ENCODE measurements at places on chromosomes 4 and X.

GRCh38 chrX:489820-490219, 103.1 kb upstream of the PPP2R3B start:
- DNase-seq = no peak

DNA sequence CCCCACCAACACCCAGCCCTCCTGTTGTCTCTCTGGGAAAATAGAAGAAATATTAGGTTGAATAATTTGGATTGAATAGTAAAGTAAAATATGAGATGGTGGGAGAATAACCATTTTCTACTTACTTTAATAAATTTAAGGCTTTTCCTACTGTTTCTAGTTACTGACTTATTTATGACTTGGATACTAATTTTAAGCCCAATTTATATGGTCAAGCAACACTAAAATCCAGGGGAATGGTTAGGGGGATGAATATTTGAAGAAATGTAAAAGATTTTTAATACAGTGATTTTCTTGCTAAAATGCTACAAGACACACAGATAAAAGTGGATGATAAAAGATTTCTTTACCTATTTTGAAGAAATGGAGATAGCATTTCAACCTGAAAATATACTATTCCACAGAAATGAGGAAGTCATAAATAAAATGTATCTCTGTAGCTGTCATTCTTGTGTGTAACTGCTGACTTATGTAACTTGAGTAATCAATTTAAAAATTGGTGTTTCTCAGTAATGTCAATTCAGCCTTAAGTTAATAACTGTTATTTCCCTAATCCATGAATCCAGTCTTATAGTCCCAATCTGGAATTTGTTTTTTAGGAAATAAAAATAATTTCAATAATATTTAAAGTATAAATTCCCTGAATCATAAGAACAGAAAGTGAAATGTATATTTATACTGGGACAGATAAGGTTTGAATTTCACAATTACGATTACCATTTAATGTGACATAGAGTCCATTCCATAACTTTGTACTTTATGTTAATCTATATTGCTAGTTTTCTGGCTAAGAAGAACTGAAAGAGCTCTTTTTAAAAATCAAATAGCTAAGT, 24.3 kb upstream of the IL2 start:
- DNase-seq = no peak

DNA sequence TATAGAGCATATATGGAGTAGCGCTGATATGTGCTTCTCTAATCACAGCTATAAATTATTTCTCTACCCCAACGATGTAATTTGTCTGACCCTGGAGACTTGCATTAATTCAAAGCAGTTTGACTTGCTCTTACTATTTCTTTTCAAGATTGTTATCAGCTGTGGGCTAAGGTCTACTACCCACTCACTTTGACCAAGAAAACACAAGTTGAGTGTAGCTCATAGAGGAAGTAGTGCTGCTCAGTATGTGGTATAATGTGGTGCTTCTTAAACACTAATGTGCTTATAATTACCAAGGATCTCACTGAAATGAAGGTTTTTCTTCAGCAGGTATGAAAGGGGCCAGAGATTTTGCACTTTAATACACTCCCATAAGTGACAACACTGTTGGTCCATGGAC, 70.1 kb downstream of the INPP4B start:
- no peak for DNase-seq

- DNase-seq = no peak
Observed at GRCh38 chr4:110361921-110362320, 114.0 kb upstream of the ENPEP start.

GRCh38 chr4:128658214-128658631, 151.3 kb upstream of the JADE1 start:
- no peak for DNase-seq

GRCh38 chr4:160373911-160374310, 1271.0 kb downstream of the RAPGEF2 start:
- no peak for DNase-seq

- no peak for DNase-seq
Observed at GRCh38 chrX:9919632-9920172, 47.5 kb upstream of the CLDN34 start.

DNA sequence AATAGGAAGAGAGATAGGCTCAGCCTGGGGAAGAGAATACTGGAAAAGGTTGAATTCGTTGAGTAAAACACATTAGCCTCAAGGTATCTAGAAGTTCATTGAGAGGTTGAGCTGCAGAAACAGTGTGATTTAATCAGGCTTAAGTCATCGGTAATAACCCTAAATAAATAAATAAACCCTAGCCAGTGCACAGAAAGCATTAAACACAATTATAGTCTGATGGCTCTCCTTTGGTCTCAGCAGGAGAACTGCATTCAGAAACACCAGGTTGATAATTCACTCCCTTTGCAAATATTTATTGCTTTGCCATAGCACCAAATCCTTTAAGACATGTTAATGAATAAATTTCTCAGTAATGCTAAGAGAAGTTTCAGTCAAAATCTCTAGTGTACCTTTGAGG, 9.6 kb downstream of the DCX start:
- DNase-seq = no peak

- no peak for DNase-seq
Observed at GRCh38 chr4:20219521-20219920, 32.2 kb upstream of the SLIT2 start.

DNA sequence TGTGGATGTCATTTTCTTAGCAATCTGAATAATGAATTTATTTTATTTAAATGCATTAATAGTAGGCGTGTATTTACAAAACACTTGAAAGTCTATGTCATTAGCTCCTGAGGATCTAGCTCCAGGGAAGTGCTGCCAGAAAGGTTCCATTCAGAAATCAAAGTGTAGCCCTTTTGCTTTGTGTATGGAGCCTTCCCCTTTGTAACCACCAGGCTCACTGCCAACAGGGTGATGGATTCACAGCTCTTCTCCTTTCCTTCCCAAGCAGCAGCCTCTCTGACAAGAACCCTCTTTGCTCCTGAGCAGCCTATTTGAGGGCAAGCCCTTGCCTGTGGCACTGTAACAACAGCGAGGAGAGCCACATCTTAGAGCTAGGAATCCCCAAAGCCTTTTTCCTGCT, 286.0 kb upstream of the RASGEF1B start:
- no peak for DNase-seq

- no peak for DNase-seq
Observed at GRCh38 chrX:134883137-134883700, 107.6 kb upstream of the SMIM10 start.

GRCh38 chr4:1195891-1196401, 23.6 kb upstream of the SPON2 start:
- DNase-seq = peak; percentile 1

Data from activated T-helper 1 cell treated with anti-CD3 and anti-CD28 coated beads, Interleukin-2, amount 50 U/mL, for 16 hours (primary cell).